WTC11 (cell line): ENCODE measurements at places on chromosomes 2 and 18.

GRCh38 chr18:32189790-32190189 is at the start of gene MEP1B:
MEP1B (plus strand) TSS chr18:32190039; CDS start chr18:32190071, 32 bp downstream.
- no peak for DNase-seq

GRCh38 chr2:118732432-118732831 is 115.0 kb downstream of the EN1 start:
- DNase-seq: no peak

- DNase-seq: peak; percentile 86
Observed at GRCh38 chr2:11344342-11344955, at the start of gene ROCK2. ROCK2 (minus strand) TSS chr2:11344636; CDS start chr2:11344136, 500 bp downstream.

DNA sequence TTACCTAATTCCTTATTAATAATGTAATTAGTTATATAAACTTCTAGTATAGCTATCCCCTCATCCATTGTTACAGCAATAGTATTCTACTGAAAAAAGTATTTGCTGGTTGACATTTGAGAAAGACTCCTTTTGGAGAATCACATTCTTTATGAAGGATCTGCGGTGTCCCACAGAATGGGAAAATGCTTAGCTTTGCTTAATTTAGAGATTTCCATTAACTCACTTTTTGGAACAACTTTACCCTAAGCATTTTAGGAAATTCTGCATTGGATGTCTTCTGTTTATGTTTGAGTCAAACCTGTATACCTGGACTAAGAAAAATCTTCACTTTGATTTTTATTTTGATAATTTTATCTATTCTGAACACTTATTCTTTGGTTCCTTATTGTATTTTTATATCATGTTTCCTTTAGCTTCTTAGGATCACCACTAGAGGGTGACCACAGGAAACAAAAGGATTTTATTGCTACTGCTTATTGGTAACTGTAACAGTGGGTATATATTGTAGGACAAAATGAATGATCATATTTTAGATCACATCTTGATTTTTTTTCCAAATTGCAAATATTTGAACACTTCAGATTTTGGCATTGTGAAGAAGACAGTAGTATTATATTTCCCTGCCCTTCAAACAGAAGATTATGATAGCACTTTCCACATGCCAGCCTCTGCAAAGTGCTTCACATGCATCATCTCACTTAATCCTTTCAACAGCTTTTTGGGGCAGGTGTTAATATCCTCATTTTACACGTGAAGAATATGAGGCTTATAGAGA is 79.6 kb downstream of the MIB1 start:
- no peak for DNase-seq

GRCh38 chr2:217105733-217106649 is 246.1 kb upstream of the TNP1 start:
- DNase-seq: no peak

- no peak for DNase-seq
Observed at GRCh38 chr2:102737431-102737830, 24.4 kb upstream of the TMEM182 start.

DNA sequence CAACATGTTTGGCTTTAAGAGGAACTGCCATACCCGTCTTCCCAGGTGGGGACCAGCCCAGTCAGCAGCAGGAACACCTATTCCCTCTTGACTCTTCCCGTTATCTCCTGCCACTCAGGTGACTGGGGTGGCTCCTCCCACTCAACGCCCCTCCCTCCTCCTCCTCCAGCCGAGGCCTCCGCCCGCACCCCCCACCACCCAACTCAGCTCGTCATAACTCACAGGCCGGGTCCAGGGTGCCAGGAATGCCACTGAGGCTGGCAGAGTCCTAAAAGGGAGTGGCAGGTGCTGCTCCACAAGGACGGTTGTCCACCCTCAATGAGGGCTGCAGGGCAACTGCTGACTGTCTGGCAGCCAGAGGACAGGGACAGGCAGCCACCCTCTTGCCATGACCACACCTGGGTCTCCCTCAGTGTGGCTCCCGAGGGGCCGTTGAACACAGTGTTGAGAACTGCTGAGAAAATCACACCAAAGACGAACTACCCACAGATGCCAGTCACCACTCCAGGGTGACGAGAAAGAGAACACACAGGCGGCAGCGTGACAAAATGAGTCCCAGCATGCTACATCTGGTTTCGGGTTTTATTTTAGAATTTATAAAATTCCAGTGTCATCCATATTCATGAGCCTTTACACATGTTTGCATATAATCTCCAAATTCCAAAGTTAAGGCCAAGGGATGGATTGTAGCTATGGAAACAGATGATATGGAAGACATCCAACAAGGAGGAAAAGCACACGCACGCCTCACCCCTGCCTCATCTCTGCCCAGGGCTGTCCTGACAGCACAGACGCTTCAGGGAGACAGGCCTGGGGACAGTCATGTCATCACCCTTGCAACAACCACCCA is 38.5 kb downstream of the ANO7 start:
- no peak for DNase-seq

- no peak for DNase-seq
Observed at GRCh38 chr2:68824831-68825230, 46.4 kb downstream of the BMP10 start.

DNA sequence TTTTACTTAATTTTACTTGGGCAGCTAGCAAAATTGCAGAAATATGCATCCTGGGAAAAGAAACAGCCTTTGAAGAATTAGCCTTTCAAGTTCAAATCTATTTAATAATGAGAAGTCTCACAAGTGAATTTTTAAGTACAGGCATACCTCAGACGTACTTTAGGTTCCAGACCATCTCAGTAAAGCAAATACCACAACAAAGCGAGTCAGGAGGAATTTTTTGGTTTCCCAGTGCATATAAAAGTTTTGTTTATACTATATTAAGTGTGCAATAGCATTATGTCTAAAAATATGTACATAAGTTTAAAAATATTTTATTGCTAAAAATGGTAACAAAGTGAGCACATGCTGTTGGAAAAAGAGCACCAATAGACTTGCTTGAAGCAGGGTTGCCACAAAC is 50.8 kb upstream of the TWSG1 start:
- no peak for DNase-seq

DNA sequence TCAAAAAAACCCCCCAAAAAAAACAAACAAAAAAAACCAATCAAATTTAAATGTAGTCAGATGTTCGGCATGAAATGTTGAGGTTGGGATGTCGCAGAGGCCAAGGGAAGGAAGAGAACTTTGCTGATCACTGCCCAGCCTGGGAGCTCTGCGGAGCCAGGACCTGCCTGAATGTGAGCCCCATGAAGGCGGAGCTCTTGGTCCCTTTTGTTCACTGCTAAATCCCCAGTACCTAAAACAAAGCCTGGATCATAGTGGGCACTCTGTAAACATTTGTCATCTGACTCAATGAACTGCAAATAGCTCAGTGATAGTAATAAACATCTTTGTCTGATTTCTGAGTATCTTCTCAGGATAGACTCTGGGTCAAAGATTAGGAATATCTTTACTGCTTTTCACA is 64.0 kb downstream of the NGEF start:
- no peak for DNase-seq

- DNase-seq: no peak
Observed at GRCh38 chr2:227455200-227455599, 16.8 kb upstream of the AGFG1 start.

DNA sequence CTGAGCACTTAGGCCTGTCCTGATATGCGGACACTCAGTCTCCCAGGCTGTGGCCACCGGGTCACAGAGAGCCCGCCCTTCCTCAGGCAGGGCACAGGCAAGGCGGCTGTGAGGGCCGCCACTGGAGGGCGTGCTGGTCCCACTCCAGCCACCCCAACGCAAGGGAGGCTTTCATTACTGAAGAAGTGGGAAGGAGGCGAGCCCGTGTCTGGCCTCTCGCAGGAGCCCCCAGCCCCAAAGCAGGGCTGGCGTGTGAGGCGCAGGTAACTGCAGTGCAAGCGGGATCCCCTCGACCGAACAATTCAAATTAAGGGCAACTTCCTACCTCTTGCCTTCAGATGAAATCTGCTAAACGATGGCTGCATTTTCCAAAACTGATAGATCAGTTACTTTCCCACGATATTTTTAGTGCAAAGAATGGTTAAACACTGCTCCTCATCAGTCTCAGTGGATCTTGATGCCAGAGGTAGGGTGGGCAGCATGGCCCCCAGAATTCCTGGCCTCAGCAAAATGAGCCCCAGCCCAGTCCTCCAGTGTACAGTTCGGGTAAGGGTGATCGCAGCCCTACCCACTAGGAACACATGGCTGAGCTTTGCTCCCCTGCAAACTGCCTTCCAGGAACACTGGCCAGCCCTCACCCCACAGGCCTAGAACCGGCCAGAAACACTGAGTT is 97.2 kb downstream of the SEPTIN10 start:
- DNase-seq: peak; percentile 87

DNA sequence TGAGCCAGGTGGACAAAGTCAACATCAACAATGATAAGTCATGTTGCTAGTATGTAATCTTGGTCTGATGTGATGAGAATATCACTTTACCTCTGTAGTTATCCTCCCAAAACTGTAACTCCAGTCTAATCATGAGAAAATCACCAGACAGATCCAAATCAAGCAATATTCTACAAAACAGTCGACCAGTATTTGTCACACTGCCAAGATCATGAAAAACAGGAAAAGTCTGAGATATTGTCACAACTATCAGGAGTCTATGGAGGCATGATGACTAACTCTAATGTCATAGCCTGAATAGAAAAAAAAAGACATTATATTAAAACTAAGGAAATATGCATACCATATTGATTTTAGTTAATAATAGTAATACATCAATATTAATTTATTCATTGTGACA is 1883.3 kb upstream of the CELF4 start:
- DNase-seq: no peak

GRCh38 chr18:45100321-45101105 is 419.8 kb downstream of the SETBP1 start:
- DNase-seq: no peak

DNA sequence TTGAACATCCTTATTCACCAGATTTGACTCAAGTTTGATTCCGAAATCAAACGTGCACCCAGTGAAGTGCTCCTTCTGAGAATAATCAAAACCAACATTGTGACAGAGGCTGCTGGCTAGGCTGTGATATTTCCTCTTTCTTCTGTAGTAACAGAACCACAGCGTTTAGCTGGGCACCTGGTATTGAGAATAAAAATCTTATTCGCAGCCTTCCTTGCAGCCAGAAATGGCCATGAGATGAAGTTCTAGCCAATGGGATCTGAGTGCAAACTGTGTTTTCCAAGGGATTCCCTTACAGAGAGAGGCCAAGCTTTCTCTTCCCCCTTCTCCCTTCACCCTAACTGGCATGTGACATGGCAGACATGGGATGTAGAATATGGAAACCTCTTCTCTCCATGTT is 51.7 kb downstream of the TMEM163 start:
- no peak for DNase-seq

GRCh38 chr2:221448057-221448843 is 123.9 kb downstream of the EPHA4 start:
- DNase-seq: no peak

GRCh38 chr2:203704430-203704829 is 2.0 kb upstream of the CD28 start:
- DNase-seq: no peak
